Activated naive CD4-positive, alpha-beta T cell treated with Interleukin-2 at 50 U/mL for 16 hours (primary cell): ENCODE measurements at places on chromosomes 6 and 20.

GRCh38 chr20:48594533-48594932 is 233.3 kb downstream of the PREX1 start:
- DNase-seq = no peak

DNA sequence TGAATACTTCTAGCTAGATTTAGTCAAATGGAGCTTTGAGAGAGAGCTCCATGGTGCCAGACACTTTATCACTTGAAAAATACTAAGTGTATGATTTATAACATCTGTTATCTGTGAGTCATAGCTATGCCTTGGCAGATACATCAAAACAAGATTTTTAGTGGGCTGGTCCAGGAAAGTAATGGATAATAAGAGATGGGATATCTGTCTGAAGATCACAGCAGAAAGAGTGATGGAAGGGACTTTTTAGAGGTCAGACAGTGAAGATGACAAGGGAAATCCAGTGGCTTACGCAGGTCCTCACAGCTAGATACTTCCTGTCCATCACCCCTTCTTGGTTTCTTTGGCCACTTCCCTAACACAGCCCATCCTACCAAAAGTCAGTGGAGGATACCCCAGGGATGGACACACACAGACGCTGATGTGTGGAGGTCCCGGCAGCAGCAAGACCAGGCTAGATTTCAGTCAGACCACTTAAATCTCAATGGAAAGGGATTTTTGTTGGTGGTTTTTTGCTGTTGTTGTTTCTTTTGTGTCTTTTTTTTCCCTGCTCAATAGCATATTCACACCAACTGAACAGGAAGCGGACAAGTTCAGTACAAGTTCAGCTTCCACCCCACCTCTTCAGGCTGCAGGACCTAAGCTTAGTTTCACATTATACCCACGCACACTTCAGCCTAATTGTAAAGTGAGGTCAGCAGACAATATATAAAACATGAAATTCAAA is 209.3 kb downstream of the ALDH8A1 start:
- no peak for DNase-seq

DNA sequence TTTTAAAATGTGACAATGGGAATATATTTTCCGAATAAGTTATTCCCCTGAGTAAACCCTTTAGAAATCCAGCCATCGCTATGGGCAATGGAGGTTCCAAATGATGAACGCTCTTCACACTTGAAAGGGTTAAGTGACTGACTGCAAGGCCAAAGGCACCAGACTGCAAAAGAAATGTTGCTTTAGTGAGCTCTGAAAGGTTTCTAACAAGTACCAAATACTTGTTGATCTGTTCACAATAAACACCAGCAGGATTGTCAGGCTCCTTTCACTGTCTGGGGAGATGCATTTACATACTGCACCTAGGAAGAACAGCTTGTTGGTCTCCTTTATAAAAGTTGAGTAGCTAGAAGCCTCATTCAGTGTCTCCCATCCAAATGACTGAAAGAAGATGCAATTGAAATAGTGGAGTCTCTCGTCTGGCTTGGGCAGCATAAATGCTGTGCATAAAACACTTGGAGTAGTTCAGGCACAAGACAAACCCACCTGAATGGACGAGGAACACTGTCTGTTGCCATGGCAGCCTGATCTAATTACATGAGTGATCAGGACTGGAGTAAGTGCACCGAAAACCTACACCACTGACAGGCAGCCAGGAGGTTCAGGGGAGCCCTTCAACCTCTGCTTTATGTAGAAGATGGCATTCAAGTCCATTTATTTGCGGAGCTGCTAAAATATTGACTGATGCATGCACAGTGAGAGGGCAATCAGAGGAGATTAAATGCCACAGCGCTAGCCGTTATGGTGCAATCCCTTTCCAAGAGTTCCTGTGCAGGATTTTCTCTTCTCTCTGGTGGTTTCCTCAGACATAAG is 2.9 kb downstream of the ATXN1 start:
- no peak for DNase-seq

GRCh38 chr6:144654506-144654905 is 369.4 kb downstream of the UTRN start:
- DNase-seq = no peak

- no peak for DNase-seq
Measured at GRCh38 chr6:108947114-108947854, 99.1 kb downstream of the ARMC2 start.

GRCh38 chr6:6685249-6686040 is 96.9 kb downstream of the LY86 start:
- no peak for DNase-seq
